ENCODE measurements at places on chromosomes 3 and 15.

GRCh38 chr3:161413127-161413854 lies 42.0 kb upstream of the SPTSSB start:
- no peak for DNase-seq

DNA sequence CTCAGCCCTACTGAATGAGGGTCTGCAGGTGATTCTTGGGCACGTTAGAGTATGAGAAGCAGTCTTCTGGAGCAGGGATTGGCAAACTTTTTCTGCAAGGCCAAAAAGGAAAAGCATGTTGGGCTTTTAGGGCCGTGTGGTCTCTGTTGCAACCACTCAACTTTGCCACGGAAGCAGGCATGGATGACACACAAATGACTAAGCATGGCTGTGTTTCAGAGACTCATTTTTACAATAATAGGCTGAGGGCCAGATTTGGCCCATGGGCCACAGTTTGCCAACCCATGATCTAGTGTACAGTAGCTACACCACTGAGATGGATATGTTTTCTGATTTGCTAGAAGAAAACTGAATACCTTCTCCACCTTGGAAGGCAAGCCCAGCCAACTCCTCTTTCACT lies 66.1 kb upstream of the PRICKLE2 start:
- DNase-seq: no peak

- no peak for DNase-seq
Observed at GRCh38 chr3:175222356-175222755, 363.2 kb downstream of the NAALADL2 start.

DNA sequence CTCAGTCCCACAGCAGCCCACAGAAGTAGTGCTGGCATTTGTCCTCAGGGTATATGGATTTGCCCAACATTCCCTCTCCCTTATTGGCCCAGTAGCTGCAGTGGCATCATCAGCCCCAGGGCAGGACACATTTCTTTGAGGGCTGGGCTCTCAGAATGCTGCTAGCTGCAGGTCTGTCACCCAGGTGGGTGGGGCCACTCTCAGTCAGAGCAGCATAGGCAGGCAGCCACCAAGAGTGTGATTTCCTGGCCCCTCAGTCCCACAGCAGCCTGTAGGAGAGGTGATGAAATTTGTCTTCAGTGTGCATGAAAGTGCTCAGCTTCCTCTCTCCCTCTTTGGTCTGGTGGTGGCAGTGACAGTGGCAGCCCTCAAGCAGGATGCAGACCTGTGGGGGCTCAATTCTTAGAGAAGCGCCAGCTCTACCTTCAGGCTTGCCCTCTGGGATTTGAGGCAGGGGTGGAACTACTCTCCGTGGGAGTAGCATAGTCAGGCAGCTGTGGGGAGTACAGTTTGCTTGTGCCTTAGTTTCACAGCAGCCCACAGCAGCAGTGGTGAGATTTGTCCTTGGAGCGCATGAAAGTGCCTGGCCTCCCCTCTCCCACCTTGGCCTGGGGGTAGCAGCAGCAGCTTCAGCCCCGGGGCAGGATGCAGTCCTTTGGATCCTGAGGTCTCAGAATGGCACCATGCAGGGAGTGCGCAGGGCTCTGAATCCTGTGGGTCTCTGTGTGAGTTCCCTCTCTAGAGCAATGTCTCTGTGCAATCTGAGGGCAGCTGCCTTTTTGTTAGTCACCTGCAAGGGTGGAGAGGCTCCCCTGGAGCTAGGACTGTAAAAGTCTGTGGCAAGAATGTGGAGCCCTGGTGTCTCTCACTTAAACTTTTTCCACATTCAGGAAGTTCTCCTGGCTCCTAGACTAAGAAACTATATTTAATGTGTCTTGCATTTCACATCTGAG lies 1229.1 kb downstream of the ROBO2 start:
- DNase-seq: no peak

GRCh38 chr3:144663456-144664436 lies 692.1 kb downstream of the DIPK2A start:
- no peak for DNase-seq

DNA sequence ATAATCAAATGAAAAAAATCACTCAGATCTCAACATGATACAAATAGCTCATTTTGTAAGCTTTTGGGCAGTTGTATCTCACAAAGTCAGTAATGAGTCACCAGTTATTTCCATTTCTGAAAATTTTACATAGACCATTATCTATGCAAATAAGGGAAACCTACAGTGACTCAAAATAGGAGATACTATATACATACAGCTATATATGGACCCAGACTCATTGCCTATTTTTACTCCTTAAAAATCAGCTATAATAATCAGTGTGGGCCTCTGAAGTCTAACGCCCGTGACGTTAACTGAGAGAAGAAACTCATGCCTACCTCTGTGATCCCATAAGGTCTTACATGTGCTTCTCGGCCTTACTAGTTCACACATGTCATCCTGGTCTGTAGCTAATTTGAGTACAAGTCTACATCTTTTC lies 31.6 kb downstream of the LRIG1 start:
- DNase-seq: no peak

DNA sequence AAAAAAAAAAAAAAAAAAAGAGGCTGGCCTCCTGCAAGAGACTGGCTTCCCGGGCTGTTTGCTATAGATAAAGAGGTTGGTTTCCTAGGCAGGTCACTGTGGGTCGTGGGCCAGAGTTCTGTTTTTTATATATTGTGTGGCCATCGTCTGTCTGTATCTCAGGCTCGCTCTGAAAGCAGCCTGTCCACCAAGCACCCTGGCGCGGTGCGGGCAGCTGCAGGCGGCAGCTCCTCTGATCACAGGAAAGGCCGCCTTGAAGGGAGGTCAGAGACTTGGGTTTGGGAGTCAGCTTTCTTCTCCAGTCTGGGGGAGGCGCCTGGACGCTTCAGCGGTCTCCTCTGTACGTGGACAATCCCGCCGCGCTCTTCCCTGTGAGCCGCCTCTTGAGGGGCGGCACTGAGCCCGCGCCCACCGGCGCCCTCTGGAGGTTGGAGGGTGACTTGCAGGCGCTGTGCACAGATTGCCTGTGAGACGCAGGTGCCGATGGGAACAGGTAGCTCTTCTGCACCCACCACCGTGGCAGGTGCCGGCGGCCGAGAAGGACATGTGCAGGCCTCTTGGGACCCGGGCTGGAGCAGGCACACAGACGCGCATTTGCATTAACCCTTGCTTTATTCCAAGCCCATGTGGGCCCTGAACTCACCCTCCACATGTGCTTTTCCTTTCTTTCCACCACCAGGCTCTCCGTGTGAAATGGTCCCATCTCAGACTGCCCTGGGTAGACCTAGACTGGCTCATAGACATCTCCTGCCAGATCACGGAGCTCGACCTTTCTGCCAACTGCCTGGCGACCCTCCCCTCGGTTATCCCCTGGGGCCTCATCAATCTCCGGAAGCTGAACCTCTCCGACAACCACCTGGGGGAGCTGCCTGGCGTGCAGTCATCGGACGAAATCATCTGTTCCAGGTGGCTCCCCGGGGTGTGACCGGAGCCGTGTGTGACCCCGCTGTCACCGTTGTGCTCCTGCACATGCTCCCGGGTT lies 89.3 kb downstream of the LRRK1 start:
- peak; percentile 41 for DNase-seq

- no peak for DNase-seq
Observed at GRCh38 chr3:40254891-40255290, 54.6 kb upstream of the EIF1B start.

DNA sequence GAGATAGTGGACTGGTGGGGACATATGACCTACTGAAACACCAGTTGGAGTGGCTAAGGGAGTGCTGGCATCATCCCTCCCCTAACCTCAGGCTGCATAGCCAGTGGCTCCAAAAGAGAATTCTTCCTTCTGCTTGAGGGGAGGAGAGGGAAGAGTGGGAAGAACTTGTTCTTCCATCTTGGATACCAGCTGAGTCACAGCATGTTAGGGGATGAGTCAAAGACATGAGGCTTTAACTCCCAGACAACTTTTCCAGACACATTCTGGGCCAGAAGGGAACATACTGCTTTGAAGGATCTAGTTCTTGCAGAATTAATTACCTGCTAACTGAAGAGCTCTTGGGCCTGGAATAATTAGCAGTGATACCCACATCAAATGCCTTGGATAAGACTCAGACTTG lies 36.8 kb upstream of the PEX5L start:
- no peak for DNase-seq

DNA sequence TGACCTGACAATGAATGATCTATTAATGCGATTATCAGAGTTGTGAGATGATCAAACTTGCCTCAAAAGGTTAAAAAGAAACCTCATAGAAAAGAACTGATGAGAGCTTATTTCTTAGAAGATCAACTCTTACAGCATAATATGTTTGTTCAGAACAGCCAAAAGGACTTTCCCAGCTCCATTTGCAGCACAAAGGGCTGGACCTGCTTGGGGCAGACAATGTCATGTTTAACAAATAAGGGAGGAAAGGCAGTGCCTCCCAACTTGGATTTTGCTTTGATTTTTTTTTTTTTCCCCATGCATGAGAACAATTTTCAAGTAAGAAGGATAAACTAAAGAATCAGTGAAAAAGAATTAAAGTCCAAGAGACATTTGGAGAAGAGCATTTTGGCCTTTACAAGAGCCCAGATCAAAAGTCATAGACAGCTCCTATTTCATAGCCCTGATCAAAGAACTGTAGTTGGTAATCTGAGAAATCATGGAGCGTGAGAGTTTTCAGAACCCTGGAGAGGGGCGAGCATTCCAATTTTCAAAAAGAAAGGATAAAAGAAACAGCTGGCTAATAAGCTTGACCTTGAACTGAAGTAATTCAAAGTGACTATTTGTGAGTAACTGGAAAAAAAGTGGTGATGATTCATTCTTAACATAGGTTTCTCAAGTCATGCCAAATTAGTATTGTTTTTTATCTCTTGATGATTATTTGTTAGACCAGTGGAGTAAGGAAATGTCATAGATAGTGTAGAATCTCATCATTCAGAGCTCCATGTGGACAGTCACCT lies 136.0 kb upstream of the CFAP20DC start:
- no peak for DNase-seq

GRCh38 chr3:69735893-69736292 lies 3.4 kb upstream of the MITF start:
- no peak for DNase-seq

GRCh38 chr15:77607894-77608261 lies 24.8 kb downstream of the LINGO1 start:
- DNase-seq: no peak

DNA sequence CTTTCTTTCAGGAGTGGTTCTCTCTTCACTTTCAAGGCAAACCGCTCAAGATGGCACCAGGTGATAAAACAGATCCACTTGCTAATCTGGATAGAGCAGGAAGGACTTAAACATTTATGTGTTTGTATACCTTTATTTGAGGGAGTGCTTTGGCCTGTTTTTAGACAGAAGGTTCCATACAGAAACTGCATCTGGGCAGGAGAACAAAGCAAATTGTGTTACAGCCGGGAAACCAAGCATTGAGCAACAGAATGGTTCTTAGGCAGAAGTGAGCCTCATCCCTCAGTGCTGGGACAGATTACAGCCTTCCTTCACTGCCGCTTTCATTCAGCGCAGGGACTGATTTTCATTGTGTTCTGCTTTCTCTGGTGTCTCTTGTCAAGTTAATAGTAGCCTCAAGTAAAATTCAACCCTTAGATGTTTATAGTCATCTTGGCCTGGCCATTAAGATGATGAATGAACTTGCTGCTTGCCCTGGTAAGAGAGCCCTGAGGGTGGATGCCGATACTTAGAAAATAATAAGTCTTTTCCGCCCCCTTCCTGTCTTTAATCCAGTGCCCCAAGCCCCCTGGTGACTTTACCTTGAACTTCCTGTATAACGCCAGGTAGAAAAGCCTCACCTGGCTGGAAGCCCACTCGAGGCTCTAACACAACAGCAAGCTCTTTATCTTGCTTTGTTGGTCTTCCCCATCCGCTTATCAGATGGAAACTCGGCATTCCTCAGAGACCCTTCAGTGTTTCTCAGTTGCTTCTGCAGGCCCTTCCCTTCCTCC lies 168.0 kb upstream of the CTDSPL start:
- no peak for DNase-seq

DNA sequence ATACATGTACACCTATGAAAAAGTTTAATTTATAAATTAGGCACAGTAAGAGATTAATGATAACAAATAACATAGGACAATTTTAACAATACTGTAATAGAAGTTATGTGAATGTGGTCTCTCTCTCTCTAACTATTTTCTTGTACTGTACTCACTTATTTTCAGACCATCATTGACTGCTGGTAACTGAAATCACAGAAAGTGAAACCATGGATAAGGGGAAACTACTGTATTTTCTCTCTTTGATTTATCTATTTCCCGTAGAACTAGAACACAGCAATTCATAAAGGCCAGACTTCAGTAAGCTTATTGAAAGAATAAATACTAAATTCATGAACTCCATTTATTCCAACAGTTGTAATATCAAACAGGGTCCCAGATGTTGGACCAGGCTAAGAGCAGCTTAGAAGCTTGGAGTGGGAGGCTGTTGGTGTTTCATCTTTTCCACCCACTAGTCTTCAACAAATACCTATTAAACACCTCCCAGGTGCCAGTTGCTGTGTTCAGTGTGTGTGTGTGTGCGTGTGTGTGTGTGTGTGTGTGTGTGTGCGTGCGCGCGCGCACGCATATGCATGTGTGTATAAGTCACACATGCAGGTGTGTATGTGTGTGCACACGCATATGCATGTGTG lies 235.4 kb downstream of the FOXP1 start:
- DNase-seq: no peak

DNA sequence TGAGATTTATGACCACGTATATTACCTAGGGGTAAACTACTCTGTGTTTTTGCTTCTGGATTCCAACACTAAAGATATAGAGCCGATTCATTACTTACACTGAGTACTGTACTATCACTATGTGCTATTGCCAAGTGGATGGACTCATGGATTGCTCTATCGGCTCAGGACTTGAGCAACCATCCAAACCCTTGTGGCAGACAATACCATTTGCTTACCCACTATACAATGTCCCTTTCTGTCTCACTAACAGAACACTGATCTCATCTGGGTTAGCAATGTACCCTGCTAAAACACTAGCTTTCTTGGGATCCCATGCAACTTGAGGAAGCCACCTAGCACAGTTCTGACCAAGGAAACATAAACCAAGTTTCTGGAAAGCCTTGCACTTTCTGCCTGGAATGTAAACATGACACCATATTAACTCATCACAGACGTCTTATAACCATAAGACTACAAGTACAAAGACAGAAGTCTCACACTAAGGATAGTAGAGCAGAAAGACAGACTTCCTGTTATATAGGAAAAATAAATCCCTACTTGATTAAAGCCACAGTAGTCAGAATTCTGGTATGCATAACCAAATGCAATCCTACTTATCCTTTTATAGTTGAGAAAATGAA lies 38.6 kb downstream of the HACD2 start:
- DNase-seq: no peak

GRCh38 chr3:8824238-8824637 lies 54.8 kb upstream of the OXTR start:
- no peak for DNase-seq

DNA sequence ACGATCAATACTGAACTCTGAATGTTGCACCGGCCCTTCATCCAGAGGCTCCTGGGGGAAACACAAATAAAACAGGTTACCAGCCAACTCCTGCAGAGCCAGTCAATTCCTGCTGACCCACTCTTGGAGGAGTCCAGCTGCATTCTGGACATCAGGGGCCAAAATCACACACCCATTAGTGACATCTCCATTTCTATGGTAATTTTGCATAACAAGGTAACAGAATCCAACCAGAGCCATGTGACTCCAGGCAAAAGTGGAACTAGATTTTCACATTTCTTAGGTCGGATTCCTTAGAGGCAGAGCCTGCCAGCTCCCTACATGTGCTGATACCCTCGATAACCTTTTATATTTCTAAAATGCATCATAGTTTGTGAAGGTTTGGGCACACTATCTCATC lies 119.2 kb upstream of the CTNNB1 start:
- no peak for DNase-seq
